Activated naive CD8-positive, alpha-beta T cell treated with anti-CD3 and anti-CD28 coated beads for 36 hours (primary cell): ENCODE measurements at places on chromosomes 11 and 22. TPM values are rescaled to one million over a fixed set of nuclear protein-coding genes. Genes with fewer than 3 reads are reported as not detected.

The PRRG4 gene
- total RNA-seq, result 0.87 TPM

The MAPK8IP1 gene
- 0.54 TPM for total RNA-seq

The FXYD6 gene
- total RNA-seq, result 0.18 TPM

The NRXN2 gene
- 0.58 TPM for total RNA-seq

The GVQW3 gene
- 1.8 TPM for total RNA-seq

The MRPL17 gene
- 143 TPM for total RNA-seq

The PANX3 gene
- total RNA-seq, result not detected

The RAB38 gene
- total RNA-seq, result 20.4 TPM
